Upper lobe of right lung (tissue), 1 donor: ENCODE measurements at places on chromosomes 2 and 18. TPM values are rescaled to one million over a fixed set of nuclear protein-coding genes. Genes with fewer than 3 reads are reported as not detected.

CGREF1 gene
- 0.43 TPM for total RNA-seq

ASIC4 gene
- 0.55 TPM for total RNA-seq

PLEKHH2 gene
- total RNA-seq = 53.8 TPM

ABHD3 gene
- 23.8 TPM for total RNA-seq

TTN gene
- 19.6 TPM for total RNA-seq

DNA sequence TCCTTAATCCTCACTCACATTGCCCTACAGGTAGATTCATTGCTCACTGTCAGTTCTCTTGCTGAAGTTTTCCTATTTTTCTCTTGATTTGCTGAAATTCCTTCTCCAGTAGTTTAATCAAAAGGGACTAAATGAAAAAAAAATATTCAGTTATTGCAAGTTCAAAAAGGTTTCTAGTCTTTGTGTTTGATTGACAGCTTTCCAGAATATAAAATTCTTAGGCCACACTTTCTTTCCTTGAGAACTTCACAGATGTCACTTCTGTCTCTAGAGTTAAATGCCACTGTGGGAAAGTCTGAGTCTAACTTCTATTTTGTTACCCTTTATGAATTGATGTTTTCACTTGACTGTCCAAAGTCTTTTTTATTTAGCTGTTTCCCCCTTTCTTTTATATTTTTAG is 25.7 kb downstream of the RRM2 start:
- no peak for DNase-seq

- no peak for DNase-seq
Observed at GRCh38 chr2:108061439-108062042, 75.2 kb downstream of the SLC5A7 start.

DNA sequence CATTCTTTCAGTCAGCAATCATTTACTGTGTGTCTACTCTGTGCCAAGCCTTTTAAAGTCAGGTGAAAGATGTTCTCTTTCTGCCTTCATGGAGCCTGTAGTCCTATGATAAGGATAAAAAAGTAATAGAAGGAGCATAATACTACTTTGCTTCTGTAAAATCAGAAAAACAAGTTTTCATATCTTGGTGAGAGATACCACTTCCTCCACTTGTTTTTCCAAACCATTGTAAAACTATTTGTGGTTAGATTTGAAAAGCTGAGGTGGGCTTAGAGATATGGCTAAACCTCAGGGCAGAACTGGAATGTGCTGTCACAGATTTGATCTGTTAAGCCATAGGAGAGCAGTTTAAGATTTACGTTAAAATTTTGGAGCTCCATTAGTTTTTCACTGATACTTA is 104.7 kb upstream of the FAM117B start:
- DNase-seq = no peak

DNA sequence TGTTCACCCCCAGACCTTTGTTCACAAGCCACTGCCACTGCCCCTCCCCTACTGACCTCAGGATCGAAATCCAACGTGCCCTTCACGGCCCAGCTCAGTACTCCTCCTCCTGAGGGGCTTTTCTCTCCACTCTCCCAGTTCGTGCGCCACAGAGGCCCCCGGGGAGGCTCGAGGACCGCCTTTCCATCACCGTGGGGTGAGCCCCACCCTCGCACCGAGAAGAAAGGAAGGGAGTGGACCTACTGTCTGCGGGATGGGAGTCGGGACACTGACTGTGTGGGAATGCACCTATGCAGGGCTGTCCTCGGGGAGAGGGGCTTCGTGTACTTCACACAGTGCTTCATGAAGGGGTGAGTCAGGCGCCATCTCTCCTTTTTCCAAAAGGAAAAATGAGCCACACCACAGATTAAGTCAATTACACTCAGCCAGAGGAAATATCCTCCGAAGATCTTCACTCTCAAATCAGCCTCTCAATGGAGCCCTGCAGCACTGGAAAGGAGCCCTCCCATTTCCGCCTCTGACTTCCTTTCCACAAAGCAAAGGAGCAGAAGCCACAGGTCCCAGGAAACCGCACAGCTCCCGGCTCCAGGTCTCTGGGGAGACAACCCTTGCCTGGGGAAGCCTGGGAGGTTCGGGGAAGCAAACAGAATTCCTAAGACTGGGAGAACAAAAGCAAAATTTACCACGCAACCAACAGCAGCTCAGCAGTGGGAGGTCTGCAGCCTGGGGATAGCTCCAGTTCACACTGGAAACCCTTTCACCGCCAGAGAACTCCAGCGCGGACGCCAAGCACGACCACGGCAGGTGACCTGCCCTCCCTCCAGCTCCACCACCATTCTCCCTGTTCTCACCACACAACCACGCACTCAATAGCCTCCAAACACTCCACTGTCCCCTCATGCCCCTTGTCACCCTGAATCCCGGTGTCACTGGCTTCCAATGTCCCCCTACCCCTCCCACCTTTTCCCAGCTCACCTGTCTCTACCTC is 21.6 kb downstream of the ADCY3 start:
- no peak for DNase-seq

- no peak for DNase-seq
Observed at GRCh38 chr2:12507295-12507694, 209.4 kb upstream of the TRIB2 start.

- DNase-seq = no peak
Observed at GRCh38 chr2:18153741-18154140, 275.3 kb downstream of the KCNS3 start.

DNA sequence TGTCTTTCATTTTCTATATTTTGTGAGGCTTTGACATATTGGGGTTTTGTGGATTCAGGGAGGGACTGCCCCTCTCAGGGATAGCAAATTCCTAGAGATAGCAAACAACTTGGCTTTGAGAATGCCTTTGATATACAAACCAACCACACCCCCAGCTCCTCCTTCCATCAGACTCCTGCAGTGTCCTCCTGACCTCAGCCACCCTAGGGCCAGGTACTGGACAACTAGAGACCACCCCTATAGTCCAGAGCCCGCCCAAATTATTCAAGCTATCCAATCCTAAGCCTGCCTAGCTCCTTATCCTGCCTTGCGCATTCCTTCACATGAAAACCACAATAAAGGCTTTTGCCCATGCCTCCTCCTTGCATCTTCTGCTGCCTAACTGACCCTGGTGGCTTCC is 22.9 kb upstream of the STAM2 start:
- no peak for DNase-seq

DNA sequence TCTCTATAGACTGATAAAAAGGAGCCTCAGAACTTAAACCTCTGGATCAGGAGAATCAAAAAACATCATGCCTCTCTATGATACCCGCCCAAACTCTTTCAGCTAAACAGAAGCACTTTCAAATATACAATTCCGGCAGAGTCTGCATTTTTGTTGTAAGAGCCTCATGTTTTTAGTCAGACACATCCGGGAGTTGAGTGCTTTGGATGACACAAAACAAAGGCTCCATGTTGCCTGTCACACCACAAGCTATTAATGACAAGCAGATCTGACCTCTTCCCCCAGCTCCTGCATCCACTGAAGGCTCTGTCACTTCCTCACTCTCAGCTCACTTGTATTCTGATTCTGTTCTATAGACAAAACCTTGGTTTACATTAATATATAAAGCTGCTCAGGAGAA is 33.2 kb downstream of the SLC38A11 start:
- no peak for DNase-seq

- no peak for DNase-seq
Observed at GRCh38 chr18:79071037-79071436, 1.8 kb downstream of the ATP9B start.

DNA sequence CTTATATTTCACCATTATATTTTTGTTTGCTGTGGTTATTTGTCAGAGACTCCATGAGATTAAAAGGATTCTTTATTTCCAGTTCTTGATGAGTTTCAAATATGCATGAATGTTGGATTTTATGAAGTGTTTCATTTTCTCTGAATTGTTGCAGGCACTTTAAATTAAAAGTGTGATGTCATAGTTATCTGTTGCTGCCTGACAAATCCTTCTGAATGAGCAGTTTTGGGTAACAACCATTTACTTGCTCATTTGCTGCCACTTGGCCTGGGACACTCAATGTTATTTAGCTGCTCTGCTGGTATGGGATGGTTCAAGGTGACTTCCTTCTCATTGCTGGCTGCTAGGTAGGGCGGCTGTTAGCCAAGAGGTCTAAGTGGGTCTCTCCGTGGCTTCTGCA is 173.5 kb downstream of the LPIN1 start:
- DNase-seq = no peak

DNA sequence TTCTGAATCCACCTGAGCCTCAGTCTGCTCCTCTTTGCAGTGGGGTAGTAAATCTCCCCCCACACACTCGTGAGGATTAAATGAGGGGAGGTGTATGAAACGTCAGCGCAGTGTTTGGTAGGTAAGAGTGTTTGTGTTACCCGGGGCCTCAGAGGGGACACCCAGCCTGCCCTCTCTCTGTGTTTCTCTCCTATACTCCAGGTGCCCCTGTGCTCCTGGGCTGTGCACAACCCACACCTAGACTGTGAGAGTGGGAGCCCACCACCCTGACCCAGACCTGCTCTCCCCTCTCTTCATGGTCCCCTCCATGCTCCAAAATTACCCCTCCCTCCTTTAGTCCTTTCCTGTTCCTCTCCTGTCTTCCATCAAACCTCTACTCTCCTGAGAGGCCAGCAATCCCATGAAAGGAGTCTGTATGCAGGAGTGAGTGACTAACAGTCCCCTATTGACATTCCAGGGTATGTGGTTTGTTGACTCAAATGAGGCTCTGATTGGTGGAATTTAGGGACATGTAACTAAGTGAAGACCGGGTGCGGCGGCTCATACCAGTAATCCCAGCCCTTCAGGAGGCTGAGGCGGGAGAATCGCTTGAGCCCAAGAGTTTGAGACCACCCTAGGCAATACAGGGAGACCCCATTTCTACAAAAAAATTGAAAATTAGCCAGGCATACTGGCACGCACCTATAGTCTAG is 10.4 kb downstream of the CIB4 start:
- DNase-seq = peak; percentile 32

- no peak for DNase-seq
Observed at GRCh38 chr18:59005262-59005661, 134.4 kb upstream of the SEC11C start.

DNA sequence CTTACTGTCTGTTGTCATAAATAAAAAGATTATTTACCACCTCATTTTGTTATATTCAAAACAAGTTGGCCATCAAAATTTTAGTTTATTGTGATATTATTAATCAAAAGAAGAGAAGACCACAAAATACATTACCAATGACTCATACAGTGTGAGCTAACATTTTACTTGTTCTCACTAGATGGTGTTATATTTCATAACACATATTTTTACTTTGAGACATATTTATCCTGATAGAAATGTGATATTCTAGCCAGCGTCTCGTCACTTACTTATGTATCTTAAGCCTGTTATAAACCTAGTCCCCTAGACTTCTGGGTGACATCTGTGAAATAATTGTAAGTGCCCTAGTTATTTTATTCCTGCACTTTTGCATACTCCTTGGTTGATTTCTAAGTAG is 263.2 kb downstream of the CDH7 start:
- DNase-seq = no peak

DNA sequence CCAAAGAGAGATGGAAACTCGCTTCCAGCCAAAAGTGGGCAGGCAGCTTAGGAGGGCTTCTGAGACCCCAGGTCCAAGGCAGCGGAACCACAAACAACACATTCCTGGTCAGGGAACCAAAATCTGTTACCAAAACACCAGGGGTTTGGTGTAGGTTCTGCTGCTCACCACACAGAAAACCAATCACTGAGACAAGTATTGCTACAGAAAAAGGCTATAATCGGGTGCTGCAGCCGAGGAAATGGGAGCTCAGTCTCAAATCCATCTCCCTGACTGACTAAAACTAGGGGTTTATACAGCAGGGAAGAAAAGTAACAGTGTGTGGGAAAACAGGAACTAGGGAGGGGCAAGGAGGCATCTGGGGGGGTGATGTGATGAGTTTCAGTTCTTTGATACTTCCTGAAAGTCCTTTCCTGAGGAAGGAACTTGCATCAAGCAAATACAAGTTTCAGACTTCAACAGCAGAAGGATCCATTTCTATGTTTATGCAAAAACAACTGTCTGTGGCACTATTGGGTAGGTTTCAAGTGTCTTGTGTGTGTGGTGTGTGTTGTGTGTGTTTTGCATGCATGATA is 108.0 kb downstream of the FAM168B start:
- DNase-seq = no peak

DNA sequence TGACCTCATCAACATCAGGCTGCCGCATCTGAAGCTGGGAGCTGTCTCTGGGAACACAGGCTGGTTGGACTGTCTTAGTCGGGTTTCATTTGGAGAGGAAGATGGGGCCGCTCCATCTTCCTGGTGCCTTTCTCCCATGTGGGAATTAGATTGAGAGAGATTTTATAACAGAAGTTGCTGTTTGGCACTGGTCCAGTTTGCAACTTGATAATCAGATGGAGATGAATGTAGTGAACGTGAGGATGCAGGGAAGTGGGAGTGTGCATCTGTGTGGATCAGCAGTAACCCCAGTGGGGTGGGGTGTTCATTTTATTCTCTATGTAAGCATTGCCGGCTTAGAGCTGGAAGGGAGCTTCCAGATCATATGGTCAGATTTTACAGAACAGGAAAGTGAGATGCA is 250.9 kb downstream of the DCDC2C start:
- DNase-seq = no peak

- no peak for DNase-seq
Observed at GRCh38 chr2:208618220-208618619, 211.6 kb downstream of the PTH2R start.

DNA sequence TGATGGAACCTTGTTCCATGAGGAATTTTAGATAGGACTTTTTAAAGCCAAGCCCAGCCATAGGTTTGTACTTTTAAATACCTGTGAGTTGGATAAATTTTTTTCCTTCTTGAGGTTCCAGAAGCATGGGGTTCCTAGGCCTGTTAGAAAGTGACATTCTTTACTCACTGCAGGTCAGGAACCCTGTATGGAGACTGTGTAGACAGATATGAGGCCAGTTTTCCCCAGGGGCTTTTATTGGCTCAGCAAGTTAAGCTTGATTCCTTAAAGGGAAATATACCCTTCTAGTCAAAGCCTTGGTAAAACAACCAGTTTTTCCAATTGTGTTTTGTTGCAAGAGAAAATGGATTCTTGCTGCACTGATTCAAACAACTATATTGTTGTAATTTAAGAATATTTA is 38.4 kb upstream of the GMCL1 start:
- DNase-seq = no peak

- DNase-seq = no peak
Observed at GRCh38 chr18:52183107-52183506, 156.9 kb upstream of the DCC start.

GRCh38 chr2:37427241-37427640 is 82.8 kb downstream of the QPCT start:
- DNase-seq = no peak

DNA sequence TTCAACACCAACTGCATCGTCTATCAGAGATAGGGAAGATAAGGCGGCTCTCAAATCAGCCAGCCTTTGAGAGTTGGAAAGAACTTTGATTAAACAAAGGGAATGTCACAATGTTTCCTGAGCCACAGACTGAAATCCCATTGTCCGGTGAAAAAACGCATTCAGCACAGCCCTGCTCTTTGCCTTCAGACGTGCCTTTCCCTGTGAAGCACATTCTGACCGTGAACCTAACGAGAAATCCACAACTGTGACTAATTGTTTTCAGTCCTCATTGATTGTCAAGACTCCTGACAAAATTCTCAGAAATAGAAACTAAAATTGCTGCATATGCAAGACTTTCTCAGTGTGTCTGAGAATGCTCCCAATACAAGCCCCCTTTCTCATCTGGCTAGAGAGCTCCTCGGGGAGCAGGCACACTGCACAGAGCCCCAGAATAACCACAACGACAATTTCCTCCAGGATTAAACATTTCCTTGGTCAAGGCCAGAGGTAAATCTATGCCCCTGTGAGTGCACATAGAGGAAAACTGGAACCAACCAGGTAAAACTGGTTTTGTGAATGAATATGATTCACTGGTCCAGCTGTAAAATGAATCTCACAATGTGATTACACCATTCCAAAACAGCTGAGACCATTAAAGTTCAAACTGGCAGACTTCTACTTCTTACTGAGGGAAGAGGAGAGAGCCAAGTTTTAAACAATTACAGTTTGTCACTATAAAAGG is 561.9 kb upstream of the ID2 start:
- no peak for DNase-seq
